ENCODE measurements at places on chromosomes 4 and X.

- no peak for DNase-seq
Measured at GRCh38 chr4:55396308-55397125, 760 bp downstream of the TMEM165 start.

DNA sequence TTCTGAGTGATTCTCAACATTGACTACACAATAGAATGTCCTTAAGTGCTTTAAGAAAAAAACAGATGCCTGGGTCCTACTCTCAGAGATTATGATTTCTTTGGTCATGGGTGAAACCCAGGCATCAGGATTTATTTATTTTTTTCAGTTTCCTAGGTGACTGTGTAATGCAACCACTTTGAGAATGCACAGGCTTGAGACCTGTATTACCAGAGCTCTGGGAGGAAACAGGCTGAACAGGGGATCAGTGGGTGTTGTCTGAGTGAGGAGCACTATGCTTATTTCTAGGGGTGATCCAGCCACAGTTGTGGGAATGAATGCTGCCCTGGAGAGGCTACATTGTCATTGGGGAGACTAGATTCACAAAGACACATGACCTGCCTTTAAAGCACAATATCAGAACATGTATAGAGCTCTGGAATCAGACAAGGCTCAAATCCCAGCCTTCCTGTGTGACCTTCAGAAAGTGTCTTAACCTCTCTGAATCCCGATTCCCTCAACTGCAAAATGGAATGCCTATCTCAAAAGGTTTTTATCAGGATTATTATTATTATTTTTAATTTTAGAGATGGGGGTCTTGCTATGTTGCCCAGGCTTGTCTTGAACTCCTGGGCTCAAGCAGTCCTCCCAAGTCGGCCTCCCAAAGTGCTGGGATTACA, 61.6 kb upstream of the PRPS1 start:
- no peak for DNase-seq

DNA sequence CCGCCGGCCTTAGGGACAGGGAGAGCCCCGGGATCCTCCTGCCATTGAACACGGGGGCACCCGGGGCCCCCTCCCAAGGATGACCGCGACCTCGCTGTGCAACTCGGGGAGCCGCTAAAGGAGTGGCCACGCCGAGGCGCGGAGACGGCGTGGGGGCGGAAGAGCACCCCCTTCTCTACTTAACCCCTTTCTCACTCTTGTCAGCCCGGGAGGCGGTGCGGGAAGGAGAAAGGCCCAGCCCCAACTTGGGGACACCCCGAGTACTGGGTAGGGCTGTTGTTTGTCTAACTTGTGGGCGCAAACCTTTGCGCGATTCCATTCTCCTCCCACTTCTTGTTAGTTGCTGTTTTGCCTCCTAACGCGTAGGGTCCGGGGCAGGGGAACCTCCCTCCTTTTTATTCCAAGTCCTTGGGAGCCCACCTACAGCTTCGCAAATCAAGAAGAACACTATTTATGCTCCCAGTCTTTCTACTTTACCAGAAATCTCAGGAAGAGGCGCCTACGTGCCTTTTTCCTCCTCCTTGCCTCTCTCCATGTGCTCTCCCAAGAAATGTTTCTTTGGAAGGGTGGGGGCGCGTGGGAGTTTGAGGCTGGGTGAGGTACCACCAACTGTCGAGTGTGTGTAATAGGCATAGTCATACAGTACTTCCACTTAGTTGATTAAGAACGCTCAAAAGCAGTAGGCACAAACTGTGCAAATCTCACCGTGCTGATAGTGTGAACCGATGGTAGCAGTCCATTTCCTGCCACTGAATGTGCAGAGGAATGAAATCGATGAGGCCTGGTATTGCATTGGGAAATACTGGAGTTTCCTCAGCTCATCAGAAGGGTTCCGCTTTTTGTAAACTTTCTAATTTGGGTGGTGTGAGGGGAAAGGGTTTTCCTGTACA, 813 bp downstream of the DIAPH2 start:
- DNase-seq = no peak

DNA sequence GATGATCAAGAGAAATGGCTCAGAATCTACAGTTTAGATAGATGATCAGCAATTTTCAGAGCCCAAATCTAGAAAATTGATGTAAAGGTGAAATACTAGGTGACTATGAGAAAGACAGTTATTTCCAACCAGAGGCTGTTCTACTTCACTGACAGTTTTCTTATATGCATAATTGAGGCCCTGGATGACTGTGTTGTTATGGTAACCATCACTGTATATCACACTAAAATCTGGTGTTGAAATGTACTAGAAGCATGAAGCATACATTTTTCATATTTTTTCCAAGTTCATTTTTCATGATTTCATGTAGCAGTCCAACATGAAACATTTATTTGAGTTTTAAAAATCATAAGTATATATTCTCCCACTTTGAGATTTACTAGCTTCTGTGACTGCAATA, 87.4 kb downstream of the ATXN3L start:
- DNase-seq = no peak

DNA sequence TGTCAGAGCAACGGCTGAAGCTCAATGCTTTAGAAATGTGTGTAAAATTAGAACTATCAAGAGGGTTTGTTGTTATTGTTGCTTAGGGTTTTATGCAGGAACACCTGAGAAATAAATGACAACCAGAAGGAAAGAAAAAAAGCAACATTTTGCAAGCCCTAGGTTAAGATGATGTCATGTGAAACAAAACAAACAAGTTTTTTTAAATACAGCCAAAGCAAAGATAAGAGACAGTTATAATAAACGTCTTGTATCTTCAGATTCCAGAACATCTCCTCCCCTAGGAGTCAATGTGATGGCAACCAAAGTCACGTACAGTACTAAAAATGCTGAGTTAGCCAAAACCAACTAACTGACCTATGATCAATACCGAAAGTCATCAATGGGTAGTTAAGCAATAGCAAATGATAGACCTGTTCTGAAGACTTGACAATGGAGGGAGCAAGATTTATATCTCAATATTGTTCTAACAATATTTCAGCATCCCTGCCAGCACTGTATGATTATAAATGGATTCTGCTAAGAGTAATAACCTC, 55.3 kb upstream of the NOCT start:
- DNase-seq = no peak

- DNase-seq = no peak
Measured at GRCh38 chrX:47176101-47176740, 17.4 kb upstream of the UBA1 start.

DNA sequence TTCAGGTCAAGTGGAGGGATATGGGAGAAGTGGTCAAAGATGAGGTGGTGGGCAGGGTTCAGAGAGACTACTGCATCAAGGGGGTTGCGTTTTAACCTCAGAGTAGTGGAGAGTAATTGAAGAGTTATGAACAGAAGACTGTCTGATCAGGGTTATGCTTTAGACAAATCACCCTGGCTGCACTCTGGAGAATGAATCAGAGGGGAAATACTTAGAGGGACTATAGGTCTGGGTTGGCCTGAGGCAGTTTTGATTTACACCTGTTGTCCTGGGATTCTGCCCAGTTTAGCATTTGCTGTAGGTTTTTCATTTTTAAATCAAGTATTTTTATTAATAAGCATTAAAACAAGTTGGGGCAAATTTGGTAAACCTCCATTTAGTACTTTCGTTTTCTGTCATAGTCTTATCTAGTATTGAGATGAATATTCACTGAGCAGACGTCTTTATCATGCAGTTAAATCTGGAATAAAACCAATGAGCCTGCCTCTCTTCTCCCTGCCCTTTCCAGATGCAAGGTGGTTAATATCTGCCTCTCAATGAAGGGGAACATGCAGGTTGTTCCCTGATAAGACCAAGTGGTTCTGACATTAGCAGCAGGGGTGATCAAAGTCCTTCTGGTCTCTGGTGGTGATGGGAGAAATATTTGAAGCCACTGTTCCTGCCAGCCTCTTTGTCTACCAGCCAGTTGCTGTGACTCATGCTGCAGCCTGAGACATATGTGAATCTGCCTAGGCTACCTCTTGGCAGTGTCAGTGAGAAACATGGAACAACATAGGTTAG, 116.0 kb upstream of the RPS6KA3 start:
- no peak for DNase-seq

DNA sequence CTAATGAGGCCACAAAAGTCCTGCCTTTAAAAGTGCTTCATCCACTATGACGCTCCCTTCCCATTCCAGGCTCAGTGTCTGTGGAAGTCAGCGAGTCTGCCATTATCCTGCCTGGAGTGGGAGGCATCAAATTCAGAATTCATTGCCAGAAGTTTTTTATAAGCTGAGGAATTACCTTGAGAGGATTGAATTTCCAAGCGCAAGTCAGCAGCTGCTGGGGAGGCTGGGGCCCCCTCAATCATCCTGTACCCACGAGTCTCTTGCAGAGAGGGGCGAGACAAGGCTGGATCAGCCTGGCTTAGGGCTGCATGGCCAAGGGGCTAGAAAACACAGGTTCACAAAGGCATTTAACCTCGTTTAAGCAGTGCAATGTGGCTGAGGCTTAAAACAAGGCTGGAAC, 170.5 kb upstream of the NOCT start:
- DNase-seq = no peak

- DNase-seq = no peak
Measured at GRCh38 chrX:17922303-17922702, 61.2 kb upstream of the RAI2 start.

GRCh38 chrX:29555465-29556091, 659.8 kb upstream of the MAGEB2 start:
- peak; percentile 40 for DNase-seq

- no peak for DNase-seq
Measured at GRCh38 chr4:73916172-73916925, 47.2 kb downstream of the CXCL1 start.

DNA sequence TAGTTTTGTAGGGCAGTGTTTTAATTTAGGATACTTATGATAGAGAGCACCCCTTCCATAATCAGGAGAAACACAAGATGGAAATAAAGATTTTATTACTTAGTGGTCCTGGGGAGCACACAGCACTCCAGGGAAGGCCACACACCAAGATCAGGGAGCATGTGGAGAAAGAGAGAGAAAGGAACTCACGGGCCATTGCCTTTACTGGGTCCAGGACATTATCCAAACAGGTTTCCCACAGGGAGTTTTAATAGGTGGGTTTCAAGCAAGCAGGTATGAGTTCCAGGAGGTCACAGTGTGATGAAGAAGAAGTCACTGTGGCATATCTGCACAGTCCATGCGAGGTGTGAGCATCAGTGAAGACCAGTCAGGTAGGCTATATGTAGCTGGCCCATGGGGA, 46.8 kb downstream of the NFKB1 start:
- DNase-seq = no peak

DNA sequence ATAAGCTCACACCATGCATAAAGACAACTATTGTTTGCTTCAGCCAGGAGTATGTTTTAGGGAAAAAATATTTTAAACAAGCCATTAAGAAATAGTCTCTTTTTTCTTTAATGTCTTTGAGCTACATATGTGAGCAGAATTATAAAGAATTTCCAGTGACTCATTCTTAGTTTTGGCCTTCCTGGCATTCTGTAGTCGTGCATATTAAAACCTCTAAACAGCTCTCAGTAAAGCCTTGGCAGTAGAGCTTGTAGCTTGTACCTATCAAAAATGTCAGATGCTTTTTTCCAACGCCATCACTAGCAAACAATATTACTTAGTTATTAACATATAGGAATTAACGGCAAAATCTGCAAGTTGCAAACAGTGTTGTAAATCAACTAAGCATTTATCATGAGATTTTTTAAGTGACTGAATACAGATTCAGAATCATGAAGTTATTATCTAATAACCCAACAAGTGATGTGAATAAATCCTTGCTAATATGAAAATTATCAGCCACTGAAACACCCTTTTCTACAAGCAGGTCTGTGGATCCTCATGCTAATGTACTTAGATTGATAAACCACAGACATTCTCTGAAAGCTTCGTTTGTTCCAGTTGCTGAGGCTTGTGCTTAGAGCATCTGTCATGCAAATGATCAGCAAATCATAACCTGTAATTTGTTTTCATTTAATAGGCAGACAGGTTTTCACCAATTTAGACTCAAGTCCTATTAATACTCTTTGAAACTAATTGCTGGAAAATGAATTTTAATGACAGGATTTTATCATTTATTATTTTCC, 412.0 kb upstream of the ATOH1 start:
- DNase-seq = no peak

DNA sequence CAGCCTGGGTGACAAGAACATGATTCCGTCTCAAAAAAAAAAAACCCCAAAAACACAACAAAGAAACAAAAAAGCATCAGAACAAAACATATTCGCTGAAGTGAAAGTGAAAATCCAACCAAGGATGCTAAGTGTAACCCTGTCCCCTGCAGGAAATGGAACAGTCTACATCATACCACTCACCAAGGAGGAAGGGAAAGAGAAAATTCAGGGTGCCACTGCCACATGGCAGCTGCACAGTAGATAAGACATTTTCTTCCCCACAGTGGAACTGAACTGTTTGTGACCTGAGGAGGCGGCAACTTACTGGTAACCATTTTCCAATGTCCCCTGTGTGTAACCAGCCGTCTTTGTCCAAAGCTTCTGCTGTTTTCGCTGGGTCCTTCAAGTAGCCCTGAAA, 28.2 kb upstream of the CENPU start:
- no peak for DNase-seq

DNA sequence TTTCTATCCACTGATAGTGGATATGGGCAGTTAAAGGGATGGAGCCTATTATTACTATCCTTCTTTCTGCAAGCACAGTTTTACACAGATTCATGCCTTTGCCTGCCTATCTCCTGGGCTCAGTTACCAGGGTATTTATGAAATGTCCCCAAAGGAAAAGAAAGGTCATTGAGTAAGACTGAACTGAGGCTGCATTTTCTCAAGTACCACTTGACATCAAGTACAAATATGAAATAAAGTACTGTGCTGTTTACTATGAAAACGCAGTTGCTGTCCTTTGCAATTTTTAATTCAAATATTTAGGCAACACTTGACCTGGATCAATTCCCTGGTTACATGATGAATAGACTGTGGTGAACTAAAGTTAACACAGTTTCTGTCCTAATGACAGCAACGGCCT, 23.5 kb upstream of the SPANXN4 start:
- DNase-seq = no peak

DNA sequence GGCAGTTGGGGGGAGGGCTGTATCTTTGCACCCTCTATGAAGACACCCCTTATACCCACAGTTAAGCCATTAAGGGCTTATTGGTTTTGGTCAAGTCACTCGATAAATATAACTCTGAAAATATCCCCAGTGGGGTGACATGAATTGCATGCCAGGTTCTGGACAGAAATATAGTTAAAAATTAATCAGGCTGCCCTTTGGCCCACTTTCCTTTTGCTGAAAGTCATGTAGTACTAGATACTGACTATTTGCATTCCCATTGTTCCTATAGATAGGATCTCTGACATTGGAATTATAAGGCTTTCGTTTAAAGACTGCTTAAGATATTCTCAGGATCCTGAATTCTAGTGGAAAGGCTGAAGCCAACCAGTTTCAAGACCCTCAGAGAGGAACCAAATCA, 43.5 kb upstream of the LAMP2 start:
- no peak for DNase-seq

- no peak for DNase-seq
Measured at GRCh38 chr4:152682143-152682941, 2.5 kb upstream of the TMEM154 start.
